ENCODE measurements at places on chromosomes 13 and 19. TPM values are rescaled to one million over a fixed set of nuclear protein-coding genes. Genes with fewer than 3 reads are reported as not detected.

DNA sequence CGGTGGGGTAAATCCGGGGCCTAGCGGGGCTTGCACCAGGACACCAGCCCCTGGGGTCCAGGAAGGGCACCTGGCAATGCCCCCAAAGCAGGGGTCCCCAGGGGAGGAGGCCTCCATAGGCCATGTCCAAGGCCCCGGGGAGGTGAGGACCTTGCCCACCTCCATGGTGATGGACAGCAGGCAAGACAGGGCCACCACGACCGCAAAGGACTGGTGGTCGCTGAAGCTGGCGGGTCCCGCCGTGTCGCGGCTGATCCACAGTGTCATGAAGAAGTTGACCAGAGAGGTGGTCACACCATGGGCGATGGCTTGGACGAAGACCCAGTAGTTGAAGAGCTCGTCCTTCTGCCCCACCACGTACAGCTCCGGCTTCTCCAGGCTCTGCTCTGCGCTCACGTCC, 26.8 kb downstream of the ATP8B3 start:
- no peak overlapping the region for H3K27ac ChIP-seq
- no peaks in the 10 kb centered on the region for H3K4me1 ChIP-seq
- H3K36me3 ChIP-seq, result no peaks in the 10 kb centered on the region
- peaks cover 22% of the 10 kb centered on the region for H3K27me3 ChIP-seq
- no peak for DNase-seq

DNA sequence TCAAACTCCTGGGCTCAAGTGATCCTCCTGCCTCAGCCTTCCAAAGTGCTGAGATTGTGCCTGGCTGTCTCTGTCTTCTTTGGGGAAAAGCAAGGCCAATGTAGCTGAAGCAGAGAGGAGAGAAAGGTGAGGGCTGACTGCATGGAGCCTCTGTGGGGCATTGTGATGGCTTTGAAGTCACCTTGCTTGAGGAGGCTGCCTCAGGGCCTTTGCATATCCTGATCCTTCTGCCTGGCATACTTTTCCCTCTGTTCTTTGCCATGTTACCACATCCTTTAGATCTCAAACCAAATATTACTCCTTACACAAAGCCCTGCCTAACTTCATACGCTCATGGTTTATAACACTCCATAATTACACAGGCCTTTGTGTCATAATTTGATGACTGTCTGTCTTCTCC, 9.4 kb upstream of the PPP5C start:
- no peaks in the 10 kb centered on the region for H3K4me1 ChIP-seq
- no peak overlapping the region for H3K27ac ChIP-seq
- no peak overlapping the region for H3K4me3 ChIP-seq

DNA sequence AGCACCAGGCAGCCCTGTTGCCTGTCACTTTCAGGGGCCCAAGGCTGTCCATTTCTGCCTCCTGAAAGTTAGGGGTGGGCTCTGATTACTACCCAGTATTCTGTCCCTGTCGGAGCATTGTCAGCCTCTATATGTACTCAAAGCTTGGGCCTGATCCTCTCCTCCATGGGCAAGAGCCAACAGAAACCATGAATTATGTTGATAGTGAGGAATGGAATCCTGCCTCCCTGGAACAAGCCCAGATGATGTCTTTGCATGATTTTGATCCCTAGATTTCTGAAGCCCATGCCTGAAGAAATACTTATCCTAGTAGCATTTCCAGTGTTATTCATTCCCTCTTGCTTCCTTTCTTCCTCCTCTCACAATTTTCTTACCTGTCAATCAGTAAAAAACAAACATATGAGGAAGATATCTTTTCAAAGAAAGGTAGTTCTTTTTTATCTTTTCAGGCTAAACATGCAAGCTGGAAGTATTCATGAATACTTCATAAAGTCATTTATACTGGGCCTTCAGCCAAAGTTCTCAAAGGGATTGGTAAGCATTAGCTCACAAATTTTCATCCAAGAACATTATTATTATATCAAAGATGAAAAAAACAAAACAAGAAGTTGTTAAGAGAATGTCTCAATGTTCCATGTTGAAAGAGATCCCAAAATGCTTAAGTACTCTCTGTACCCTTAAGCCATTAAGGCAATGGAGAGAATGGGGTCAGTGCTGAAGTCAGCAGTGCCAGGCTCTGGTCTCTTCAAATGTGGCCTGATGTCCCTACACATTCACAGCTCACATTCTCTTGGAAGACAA, 171.7 kb downstream of the NHLRC3 start:
- H3K4me1 ChIP-seq, result no peaks in the 10 kb centered on the region
- H3K27me3 ChIP-seq, result no peaks in the 10 kb centered on the region
- peak; percentile 79 for DNase-seq

GRCh38 chr19:7478173-7478842, 10.5 kb downstream of the PEX11G start:
- H3K27me3 ChIP-seq, result no peaks in the 10 kb centered on the region
- no peak overlapping the region for H3K27ac ChIP-seq
- H3K36me3 ChIP-seq, result no peaks in the 10 kb centered on the region
- no peaks in the 10 kb centered on the region for H3K4me1 ChIP-seq
- H3K4me3 ChIP-seq, result no peak overlapping the region
- no peak for DNase-seq

The IL11 gene
- 0.74 TPM for total RNA-seq

The LRRC63 gene
- total RNA-seq, result 0.83 TPM

The GJB2 gene
- total RNA-seq, result 1.5 TPM

Data from lung (tissue), 17 donors.